ENCODE measurements at places on chromosomes 16 and 17. TPM values are rescaled to one million over a fixed set of nuclear protein-coding genes. Genes with fewer than 3 reads are reported as not detected.

GRCh38 chr16:89537549-89537925 is 22.9 kb upstream of the RPL13 start:
- DNase-seq: no peak

DNA sequence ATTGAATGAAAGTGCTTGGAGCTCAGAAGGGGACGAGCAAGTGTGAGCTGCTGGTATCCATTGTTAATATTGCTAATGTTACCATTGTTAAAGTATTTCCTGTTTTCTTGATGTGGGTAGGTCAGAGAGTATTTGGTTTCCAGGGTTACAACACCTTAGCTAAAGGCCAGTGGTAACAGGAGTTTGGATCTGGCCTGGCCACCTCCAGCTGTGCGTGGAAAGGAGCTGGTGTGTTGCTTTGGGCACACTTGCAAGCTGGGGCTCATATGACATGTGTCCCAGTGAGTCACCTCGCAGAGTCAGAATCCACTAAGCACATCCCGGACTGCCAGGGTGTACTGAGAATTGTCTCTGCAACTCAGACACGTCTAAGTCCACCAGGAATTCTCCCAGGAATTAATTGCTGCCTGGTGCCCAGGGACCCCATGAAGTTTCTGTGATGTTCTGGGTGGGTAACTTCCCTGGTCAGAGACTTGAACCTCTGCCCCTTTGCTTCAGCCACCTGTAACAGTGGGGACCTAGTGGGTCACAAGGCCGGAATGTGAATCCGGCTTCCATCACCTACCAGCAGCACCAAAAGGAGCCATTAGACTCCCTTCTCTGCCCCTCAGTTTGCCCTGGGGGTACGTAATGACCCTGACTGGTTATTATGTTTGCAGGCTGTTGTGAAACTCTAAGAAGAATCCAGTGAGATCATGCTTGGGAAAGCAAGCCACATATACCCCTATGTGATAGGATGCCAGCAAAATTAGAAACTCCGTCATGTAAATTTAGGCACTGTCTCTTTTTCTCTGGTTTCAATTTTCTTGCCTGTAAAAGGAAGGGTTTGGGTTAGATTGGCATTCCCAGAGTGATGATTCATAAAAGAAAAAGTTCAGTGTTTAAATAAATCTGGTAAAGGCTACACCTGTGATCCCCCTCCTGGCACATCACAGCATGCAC is 12.8 kb downstream of the SLC6A2 start:
- DNase-seq: no peak

DNA sequence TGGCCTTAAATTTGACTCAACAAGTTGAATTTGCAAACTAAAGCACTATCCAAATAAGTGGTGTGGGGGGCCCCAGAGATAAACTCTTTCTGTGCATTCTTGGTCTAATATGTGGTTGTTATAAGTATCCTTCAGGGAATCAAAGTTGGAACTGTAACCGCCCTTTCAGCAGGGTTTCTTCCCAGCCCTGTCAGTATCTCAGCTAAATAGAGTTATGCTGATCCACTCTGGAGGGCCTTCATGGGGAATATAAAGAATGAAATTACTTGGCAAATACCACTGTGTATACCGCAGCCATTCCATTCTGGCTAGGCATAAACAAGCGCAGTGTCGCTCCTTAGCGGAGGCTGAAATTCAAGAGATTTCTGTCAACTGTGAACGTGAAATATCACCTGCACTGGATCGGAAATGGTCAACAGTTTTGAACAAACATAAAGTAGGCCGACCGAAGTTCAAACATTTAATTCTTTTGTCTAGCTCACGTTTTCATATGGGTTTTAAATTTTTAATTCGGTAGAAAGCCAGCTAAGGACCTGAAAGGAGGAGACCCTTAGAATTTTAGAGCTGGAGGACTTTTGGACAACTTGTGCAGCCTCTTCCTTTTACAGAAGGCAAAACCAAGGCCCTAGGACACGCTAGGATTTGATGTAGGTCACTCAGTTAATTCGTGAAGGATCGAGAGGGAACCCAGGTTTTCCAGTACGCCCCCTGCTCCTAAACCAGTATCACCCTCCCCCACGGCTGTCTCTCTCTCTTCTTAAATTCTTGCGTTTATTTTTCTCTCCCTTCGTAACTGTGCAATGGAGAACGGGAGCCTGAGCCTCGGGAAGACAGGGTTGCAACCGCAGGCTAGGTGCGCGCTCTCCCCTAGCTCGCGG is 74.7 kb downstream of the CHD9 start:
- no peak for DNase-seq

- DNase-seq: peak; percentile 10
These were observed 8.1 kb downstream of the FASN start for GRCh38 chr17:82089723-82090548.

- DNase-seq: no peak
These were observed 7.3 kb downstream of the MAPK8IP3 start for GRCh38 chr16:1713331-1713730.

The SHISA6 gene
- polyA plus RNA-seq: not detected

The MT1H gene
- polyA plus RNA-seq: not detected

GRCh38 chr17:8820311-8821010 is 21.3 kb upstream of the MFSD6L start:
- DNase-seq: no peak

GRCh38 chr17:58338454-58338840 is 9.9 kb upstream of the TSPOAP1 start:
- DNase-seq: no peak
